ENCODE measurements at places on chromosomes 12 and 14.

- no peak for DNase-seq
These were observed 34.1 kb upstream of the CIT start for GRCh38 chr12:119911182-119911581.

DNA sequence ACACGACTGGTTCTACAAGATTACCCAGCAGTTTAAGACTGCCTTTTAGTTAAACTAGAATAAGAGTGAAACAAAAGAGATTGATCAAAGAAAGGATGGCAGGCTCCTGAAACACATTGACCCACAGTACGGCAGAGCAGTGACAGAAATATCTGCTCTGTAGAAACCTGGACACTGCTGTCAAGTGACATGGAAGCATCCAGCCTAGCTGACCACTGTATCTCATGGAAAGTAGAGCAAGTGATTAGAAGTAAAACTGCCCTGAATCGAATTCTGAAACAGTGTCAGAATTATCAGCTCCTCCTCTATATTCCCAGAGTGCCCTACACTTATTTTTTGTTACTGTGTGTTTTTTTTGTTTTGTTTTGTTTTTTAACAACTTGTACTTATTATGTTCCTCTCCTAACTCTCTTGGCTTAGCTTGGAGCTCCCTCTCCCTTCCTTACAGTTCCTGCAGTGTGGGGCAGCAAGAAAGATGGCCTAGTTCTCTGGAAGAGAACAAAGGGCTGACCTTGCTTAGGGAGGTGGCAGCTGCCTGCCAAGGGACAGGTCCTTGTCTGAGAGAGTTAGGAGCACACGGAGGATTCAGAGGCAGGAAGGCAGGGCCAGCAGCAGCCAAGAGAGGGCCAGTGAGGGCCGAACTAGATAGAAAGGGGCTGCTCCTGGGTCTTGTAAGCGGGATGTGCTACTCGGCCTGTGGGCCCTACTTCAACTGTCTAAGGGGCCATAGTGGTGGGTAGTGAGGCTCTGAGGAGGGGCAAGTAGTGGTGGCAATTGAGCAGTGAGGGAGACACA, 97.2 kb downstream of the PTPRR start:
- DNase-seq, result no peak

- DNase-seq, result no peak
These were observed 19.2 kb downstream of the XRCC3 start for GRCh38 chr14:103696070-103696402.

DNA sequence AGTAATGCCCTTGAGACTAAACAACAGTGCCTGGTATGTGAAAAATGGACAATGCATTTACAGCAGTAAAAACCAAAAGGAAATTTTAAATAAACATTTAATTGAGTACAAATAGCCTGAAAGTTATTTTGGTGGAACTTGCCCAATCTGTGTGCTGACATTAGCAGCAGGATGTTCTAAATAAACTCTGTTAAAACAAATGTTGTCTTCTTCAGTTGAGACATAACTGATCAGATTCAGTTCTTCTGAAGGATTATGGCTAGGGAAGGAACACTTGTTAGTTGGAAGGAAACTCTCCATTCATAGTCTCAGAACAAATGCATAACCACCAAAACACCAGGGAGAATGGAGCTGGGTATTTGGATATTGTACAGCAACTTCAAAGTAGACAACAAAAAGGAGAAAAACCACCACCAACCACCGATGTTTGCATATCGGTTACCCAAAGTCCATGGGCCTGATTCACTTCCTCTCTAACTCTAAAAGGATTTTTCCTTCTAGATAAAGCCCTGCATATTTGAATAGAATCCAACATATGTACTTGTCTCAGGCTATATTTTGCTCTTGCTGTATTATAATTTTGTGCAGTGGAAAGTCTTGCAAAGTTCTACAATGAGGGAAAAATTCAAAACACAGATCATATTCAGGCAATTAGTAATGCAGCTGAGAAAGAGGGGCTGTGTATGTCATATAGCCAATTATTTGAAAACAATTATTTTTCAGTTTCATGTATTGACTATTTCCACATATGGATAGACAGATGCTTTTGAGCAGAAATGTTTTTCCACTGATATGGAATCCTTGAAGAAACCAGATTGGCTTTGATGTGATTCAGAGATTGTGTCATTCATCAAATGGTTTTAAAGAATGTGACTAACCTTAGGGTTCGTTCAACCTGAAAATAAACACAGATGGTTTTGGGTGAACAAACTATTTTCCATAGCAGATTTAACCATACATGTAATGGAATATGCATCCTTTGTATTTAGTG, 152.2 kb upstream of the BMP4 start:
- no peak for DNase-seq

DNA sequence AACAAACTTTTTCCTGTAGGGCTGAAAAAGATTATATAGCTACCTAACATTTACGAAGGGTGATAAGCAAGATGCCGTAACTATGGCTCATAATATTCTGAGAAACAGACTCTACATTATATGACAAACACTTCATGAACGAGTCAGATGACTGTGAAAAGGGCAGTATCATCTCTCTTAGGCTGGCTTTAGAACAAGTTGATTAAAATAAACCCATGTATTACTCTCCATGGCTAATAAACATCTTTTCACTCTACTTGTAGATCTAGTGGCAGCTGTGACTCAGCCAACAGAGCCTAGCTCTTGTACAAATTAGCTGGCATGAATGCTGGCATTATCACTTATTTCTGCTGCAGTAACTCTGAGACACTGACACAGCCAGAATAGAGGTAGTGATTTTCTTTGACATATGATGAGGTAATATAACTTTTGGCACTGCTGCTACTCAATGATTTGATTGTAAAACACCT, 47.1 kb downstream of the SLC2A13 start:
- DNase-seq, result no peak

DNA sequence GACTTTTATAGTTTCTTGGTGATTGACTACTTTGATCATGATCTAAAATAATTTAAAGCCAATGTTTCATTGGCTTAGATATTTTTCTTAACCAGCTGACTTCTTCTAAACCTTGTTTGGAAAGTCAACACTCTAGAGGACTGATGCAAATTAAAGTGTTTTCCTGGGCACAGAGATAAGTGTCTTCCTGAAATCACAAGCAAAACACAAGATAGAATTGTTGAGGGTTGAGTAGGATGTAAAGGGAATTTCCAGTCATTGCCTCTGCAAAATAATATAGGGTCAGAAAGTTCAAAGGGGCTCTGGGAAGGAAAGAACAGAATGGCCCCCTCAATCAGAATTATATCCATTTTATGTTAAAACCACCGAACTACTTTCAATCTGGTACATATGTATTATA, 156.3 kb upstream of the LRIG3 start:
- DNase-seq, result no peak

DNA sequence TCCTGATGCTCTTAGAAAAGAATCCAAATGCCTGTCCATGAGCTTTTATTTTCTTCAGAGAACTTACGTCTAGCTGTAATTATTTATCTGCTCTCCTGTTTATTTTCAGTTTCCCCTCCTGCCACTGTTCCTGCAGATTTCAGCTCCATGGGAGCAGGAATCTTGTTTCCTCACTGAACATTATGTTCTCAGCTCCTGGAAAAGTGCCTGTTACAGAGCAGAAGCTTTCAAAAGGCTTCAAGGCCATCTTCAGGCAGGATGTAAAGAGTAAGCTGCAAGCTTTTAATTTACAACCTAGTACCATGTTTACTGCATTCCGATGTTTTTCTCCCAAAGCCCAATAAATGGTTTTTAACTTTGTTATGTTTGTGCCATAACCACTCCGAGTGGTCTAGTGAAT, 98.4 kb upstream of the BTG1 start:
- DNase-seq, result no peak

DNA sequence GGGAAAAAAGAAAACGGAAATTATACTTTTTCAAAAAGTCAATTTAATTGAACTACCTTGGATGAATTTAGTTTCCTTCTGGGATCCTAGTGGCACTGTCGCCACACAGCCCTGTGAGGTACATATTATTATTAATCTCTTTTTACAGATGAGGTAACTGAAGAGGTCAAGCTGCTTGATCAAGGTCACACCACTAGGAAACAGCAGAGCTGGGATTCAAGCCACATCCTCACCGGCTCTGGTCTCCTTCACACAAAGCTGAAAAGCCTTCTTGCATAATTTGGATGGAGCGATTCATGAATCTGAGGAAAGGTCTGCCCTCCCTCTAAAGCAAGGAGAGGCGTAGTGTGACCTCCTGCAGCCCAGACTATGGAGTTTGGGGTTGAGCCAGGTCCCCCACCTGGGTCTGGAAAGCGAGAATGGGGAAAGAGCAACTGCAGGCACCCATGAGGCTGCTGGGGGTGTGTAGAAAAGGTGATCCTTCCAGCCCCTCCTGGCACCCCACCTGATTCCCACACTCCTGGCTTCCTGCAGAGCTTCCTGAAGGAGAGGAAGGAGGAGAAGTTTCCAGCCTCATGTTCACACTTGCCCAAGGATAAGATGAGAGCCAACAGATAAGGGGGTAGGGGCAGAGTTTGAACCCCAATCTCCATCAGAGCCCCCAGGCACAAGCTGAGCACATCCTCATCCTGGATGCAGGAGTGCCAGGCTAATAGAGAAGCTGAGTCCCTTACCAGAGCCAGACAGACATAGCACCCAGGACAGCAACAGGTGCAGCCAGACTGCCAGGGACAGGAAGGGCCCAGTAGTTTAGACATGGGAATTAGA, 3.9 kb upstream of the KRT79 start:
- DNase-seq, result no peak

- DNase-seq, result no peak
These were observed 14.9 kb downstream of the DCAF5 start for GRCh38 chr14:69137843-69138535.

DNA sequence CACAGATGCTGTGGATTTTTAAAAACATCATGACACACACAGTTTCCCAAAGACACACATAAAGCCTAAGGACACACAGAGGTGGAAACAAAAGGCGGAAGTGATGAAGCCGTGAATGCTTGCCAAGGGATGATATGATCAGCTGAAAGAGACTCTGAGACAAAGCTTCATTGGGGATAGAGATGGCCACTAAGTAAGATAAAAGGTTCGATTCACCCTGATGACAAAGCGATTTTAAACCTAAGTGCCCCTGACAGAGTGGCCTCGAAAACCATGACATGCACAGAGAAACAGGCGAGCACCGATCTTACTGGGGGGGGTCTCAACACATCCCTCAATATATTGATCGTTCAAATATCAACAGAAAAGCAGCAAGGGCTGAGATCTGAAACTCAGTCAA, 20.3 kb upstream of the EIF5 start:
- DNase-seq, result no peak

DNA sequence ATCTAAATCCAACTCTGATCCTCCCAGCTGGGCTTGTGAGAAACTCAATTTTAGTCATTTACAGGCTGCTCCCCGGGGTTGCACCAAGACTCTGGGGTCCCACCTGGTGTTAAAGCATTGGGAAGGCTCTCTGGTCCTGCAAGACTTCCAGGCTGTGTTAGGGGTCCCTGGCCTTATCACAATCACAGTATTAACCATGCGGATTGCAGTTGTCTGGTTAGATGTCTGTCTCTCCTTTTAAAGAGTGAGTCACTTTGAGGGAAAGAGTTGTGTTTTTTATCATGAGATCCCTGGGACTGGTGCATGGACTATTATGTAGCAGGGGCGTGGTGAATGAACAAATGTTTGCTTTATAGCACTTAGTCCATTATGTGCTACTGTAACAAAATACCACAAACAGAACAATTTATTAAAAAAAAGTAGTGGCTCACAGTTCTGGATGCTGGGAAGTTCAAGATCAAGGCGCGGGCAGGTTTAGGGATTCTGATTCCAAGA, 531.4 kb downstream of the FUT8 start:
- no peak for DNase-seq

DNA sequence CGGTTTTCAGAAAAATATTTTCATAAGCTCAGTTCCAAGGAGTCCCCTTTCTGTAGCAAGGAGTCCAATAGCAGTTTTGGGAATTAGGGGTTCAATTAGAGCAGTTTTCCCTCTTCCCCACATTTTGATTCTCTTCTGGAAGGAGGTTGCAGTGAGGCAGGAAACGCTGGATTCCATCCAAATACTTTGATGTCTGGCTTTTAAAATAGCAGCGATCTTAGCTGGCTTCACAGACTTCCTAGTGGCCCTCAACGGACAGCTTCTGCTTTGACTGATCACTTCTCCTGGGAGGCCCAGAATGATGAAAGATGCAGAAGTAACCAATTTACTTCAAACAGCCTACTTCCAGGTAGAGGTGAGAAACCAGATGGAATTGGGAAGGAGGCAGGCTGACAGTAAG, 63.1 kb downstream of the C12orf75 start:
- DNase-seq, result no peak

DNA sequence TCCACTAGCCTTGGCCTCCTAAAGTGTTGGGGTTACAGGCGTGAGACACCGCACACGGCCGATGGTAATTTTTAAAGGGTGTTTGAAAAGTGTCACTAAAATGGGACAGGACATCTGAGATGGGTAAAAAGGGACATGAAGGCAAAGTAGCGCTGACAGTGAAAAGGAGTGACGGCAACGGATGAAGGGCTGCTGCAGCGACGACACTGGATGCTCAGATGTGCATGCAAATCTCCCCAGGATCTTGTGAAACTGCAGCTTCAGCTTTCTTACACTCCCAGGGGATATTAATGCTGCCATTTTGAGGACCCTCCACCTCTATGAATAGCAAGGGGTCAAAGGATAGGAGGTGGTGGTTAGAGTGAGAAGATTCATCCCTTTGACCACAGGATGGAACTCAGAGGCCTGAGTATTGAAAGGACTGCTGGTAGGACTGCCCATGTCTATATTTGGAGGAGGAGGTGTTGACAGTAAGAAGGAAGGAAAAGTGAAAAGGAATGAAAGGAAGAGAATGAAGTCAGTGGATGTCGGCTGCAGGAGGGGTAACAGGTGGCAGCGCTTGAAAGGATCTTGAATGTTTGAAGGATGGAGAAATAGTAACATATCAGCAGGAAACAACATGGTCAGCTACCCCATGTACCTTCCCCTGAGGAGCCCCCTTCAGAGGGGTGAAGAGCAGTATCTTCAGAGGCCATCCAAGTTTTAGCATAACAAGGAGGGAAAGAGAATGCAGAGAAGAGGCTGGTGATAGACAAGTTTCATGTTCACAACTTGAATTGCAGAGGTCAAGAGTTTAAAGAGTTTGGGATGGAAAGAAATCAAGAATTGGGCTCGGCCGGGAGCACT, 37.1 kb downstream of the CLIP1 start:
- no peak for DNase-seq

All from activated naive CD4-positive, alpha-beta T cell treated with anti-CD3 and anti-CD28 coated beads, Interleukin-2, amount 50 U/mL, for 72 hours (primary cell).